ENCODE measurements at places on chromosomes 4 and X. TPM values are rescaled to one million over a fixed set of nuclear protein-coding genes. Genes with fewer than 3 reads are reported as not detected.

DNA sequence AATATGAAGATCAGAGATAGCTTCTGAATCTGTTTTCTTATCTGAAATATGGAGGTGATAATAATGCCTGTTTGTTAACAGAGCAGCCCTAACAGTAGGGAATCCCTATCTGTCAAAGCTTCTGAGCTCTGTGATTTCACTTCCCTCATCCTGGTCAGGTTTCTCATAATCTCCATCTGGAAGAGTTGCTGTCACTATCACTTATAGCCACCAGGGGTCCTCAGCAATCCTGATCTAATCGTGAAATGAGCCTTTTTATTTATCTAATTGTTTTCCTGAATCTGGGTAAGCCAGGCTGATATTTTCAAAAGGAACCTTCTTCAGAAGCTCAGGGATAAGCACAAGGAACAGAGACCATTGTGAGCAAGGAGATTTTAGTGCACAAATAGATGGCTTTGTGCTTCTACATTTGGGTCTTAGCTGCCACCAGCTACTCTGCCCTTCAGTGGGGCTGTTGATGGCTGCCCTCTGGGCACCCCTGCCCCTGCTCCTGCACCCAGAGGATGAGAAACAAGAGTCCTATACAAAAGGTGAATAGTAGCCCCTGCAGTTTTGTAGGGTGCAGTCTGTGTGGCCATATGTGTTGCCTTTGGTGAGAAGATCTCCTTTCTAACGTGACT lies 196.4 kb upstream of the RADX start:
- peak; percentile 16 for DNase-seq

DNA sequence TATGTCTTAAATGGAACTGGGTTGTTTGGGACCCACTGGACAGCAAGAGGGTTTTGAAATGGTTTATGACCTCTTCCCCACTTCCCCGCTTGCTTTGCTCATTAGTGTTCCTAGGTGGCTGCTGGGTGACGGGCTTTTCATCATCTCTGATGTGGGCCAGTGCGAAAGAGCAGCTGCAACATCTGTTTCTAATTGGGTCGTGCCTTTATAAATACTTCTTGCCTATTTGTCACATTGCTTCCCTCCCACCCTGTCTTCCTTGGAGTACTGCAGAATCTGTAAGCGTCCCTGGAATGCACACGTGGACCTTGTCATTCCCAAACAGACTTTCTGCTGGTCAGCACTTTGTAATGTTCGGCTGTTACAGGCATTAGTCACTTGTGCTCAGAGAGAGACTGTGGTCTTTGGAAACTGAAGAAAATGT lies 35.2 kb downstream of the SEPTIN11 start:
- no peak for DNase-seq

DNA sequence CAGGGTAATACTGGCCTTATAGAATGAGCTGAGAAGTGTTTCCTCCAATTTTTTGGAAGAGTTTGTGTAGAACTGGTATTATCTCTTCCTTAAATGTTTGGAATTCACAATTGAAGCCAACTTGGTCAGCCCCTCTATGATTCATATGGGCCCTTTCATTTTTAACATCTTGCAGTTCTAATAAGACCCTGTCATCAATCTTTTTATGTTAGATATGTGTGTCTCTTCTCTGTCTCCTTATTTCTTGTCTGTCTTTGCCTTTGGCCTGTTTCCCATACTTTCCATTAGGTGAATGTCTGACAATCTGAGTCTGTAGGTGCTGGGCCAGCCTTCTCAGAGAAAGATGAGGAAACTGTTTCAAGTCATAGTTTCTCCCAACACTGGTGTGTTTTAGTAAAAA lies 88.7 kb downstream of the SLC16A2 start:
- no peak for DNase-seq

GRCh38 chr4:4289941-4290850 lies at the start of the genes LYAR and ZBTB49:
Gene LYAR (minus strand): TSS chr4:4290154. CDS start chr4:4283742, 6,412 bp downstream.
Gene ZBTB49 (plus strand): TSS chr4:4290251. CDS start chr4:4299946, 9,695 bp downstream.
- DNase-seq = peak; percentile 95

- DNase-seq = peak; percentile 9
Observed at GRCh38 chr4:39232100-39232499, 49.8 kb downstream of the WDR19 start.

DNA sequence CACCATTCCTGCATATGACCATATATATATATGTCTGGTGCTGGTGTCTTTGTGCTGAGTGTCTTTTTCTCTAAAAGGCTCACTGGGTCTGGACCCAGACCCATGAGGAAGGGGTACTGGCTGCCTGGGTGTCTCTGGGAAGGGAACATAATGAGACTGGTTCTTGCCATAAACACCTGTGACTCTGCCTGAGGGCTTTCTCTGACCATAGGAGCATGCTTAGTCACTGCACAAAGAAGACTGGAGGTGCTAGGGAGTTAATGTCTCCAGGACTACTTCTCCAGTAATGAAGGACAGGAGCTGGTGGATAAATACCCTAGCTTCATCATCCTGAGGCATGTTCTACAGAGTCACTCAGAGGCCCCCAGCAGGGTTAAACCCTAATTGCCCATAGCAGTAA lies 47.1 kb upstream of the CASK start:
- no peak for DNase-seq

GRCh38 chr4:129532573-129532972 lies 436.6 kb downstream of the C4orf33 start:
- no peak for DNase-seq

DNA sequence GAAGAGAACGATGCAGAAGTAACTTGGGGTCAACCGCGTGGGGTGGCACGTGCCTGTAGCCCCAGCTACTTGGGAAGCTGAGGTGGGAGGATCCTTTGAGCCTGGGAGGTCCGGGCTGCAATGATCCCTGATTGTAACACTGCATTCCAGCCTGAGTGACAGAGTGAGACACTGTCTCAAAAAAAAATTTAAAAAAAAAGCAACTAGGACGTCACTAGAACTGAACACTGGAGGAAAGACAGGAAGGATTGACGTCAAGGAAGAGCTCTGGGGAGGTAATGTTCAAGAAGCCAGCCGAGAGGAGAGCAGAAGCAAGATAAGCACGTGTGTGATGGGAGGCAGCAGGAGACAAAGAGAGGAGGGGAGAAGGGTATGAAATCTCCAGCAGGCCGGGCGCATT lies 28.7 kb downstream of the S100G start:
- DNase-seq = no peak

- no peak for DNase-seq
Observed at GRCh38 chr4:76762137-76763130, 135.5 kb downstream of the SOWAHB start.

GRCh38 chr4:94363136-94363655 lies 20.6 kb upstream of the HPGDS start:
- no peak for DNase-seq

DNA sequence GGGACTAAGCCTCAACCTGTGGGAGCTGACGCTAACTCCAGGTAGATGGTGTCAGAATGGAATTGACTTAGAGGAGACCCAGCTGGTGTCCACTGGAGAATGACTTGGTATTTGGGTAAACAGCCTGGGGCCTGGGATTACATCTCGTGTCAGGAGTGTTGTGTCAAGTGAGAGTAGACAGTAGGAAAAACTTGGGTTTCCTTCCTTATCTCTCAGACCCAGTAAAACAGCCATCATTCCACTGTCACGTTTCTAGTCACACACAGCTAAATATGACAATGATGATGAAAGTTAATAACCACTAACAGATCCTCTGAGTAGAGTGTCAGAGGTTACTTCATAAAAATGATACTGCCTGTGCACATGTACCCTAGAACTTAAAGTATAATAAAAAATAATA lies 13.8 kb downstream of the ZNF674 start:
- DNase-seq = no peak

DNA sequence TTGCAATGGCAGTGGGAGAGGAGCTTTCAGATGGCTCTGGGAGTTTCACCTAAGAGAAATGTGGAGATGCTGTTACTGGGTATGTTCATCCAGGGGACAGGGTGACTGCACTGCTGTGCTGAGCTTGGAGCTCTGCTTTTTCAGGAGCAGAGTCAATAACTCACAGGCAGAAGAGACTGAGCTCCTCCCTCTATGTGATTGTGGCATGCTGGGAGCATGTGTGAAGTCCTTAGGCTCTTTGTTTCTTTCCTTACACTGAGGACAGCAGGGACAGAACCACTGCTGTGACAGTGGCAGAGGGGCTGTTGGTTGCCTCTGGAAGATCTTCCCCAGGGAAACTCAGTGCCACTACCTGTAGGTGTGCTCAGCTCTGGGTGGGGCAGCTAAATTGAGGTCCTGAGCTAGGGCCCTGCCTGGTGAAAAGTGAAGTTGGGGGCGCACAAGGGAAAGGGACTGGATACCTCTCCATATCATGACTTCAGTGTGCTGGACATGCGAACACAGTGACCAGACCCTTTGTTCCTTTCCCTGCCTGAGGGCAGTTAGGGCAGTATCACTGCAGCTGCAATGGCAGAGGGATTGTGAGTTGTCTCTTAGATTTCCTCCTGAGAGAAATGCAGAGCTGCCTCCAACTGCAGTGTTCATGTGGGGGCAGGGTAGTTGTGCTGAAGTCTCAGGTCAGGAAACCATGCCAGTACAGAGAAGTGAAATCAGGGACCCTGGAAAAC lies 156.7 kb downstream of the TENT5D start:
- peak; percentile 22 for DNase-seq

DNA sequence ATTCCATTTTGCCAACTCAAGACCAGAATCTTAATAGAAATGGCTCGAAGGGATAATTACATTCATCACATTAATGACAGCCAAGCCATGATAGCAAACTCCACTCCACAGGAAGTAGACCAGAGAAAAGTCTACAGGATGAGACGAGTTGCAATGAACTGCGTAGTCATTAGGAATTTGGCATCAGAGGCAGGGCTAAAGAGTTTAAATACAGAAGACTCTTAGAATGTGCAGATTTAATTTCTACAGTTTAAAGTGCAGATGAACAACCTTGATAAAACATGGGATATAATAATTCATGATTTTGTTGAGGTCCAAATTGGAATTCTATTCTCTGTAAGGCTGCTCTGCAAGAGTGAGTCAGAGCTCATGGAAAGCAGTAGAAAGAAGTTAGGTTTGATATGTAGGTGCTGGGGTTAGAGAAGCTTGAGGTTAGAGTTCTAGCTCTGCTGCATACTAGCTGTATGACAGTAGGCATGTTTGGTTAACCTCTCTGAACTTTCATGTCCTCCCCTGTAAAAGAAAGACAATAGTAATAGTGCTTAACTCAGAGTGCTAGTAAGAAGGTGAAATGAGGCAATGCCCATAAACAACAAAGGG lies 32.2 kb downstream of the LNX1 start:
- DNase-seq = no peak

DNA sequence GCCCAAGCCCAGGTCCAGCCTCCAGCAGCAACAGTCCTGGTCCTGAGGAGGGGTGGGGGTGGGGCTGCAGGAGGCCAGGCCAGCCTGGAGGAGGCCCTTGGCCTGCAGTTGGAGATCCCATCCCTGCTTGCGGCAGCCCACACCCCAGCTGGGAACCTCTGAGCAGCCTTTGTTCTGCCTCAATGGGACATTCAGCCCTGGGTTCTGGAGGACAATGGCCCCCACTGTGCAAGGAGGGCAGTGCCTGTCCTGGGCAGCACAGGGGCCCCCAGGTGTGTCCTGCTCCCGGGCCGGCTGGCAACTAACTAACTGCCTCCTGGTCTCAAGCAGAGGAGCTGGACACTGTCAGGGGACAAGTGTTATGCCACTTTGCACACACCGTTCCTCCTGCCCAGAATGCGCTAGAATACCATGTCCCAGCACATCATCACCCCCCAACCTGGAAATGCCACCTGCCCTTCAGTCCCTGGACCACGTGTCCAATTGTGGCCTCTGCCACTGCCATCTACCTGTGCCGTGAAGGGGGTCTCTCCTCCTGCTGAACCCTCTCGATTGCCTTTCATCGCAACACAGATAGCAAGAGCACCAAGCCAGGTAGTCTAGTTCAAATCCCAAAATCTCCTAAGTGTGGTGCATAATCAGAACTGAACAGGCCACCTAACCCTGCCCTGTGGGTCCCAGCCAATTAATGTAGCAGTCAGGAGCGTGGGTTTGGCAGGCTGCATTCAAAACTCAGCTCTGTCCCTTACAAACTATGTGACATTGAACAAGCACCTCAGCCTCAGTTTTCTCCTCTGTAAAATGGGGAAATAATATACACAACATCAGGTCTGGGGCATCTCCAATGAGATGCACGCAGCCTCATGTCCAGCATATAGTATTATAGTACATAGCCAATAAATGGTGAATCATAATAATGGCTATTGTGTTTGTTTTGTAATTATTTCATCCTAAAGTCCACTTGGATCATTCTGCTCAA lies 8.8 kb downstream of the PPP2R2C start:
- no peak for DNase-seq

DNA sequence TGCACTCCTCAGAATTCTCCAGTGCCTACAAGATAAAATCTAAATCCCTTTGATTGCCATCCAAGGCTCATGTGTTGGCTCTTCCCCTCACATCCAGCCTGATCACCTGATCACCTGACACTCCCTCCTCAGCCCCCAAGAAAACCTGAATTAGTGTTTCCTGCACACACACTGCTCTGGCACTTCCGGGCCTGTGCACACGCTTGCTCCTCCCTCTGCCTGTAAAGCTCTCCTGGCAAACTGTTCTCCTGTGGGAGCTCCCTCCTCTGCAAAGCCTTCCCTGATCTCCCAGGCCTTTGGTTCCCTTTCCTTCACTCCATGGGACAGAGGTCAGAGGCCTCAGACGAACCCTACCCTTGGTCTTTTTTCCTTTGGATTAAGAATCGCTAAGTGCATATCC lies 19.9 kb downstream of the PHKA2 start:
- no peak for DNase-seq

DNA sequence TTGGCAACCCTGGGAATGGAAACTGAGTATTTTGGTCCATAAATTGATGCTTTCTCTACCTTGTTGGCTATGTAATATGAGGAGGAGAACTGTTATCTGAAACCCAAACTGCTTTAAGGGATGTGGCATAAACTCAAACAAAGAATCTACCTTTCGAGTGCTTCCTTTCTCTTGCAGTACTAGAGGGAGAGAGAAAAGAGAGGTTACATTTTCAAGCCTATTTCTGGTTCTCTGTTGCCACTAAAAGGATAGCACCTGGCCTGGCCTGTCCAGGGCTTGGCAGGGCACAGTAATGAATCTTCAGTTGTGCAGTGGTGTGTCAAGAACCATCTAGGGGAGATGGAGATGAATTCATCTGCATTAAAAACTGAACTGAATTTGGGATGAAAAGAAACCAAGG lies 308.6 kb downstream of the PTTG2 start:
- no peak for DNase-seq

- DNase-seq = no peak
Observed at GRCh38 chr4:22483551-22483981, 32.3 kb downstream of the ADGRA3 start.

GRCh38 chrX:40086569-40087335 lies 11.0 kb downstream of the BCOR start:
- no peak for DNase-seq

DNA sequence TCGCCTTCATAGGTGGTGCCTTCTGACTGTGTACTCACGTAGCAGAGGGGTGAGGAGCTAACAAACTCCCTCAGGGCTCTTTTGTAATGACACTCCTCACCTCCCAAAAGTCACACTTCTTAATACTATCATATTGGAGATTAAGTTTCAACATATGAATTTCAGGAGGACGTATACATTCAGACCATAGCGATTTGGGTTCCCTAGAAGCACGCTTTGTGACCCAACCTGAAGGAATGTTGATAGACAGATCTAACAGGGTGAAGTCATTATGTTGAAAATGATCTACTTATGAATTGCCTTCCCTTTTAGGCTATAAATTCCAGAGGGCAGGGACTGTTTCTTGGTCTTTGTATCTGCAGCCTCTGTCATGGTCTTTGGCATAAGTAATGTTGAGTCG lies 3.2 kb upstream of the KLHL34 start:
- no peak for DNase-seq

The MAGT1 gene
- 17.4 TPM for polyA plus RNA-seq

The NSUN7 gene
- 6.1 TPM for polyA plus RNA-seq

The GRIA2 gene
- 1.1 TPM for polyA plus RNA-seq

The GLRA2 gene
- polyA plus RNA-seq = not detected

The TMEM187 gene
- 7.8 TPM for polyA plus RNA-seq

The FGF2 gene
- 0.59 TPM for polyA plus RNA-seq

The SYTL5 gene
- polyA plus RNA-seq = 1.9 TPM

The CCKAR gene
- not detected for polyA plus RNA-seq

The MAGEB1 gene
- polyA plus RNA-seq = not detected

The DUSP21 gene
- not detected for polyA plus RNA-seq
